Cerebellar cortex (tissue), 1 donor: ENCODE measurements at places on chromosomes 3 and 15.
A peak's percentile ranks its signal among the peaks of the same experiment; 100 is the strongest.

GRCh38 chr3:138657508-138657907 is 48.9 kb downstream of the FAIM start:
- no peak for DNase-seq

- DNase-seq: peak; percentile 78
Observed at GRCh38 chr15:27705056-27705455, 394.1 kb downstream of the OCA2 start.

DNA sequence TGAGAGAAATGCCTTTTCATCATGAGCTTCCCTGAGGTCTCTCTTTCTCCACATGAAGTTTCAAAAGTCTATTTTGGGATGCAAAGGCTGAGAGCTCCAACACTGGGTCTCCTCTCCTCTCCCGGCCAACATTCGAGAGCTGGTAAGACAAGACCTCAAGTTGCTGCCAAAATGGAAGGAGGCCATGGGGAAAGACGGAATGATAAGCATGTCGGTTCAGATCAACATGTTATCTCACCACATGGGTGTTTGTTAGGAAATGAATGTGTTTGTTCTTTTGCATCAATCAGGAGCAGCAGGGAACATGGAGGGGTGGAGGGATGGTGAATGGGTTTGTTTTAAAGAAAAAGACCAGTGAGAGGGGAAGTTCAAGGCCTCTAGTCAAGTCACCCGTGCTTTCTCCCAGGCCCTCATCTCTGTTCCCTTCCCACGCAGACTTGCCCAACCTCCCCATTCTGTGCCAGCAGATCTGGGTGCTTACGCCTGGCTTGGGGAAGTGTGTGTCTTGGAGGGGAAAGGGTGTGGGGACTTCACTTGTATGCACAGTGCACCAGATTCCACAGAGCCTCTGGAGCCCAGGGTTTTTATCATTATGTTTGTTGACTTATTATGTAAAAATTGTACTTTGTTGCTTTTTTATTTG is 23.5 kb upstream of the ATP10A start:
- DNase-seq: no peak

DNA sequence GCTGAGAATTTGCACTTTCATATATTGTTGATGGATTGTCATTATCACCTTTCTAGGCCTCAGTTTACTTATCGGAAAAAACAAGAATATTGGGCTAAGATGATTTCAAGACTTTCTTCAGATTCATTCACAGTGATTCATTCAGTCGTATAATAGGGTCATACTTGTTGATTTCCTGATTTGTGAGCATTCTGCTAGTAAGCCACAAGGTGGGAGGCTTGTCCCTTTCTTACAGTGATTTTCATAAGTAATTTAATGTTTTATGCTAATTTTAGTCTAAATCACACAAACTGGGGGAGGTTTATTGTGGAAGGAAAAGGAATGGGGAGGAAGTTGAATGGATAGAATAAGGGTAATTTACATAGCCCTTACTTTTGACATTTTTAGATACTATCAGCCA is 126.8 kb upstream of the GOLGA6L4 start:
- peak; percentile 3 for DNase-seq

DNA sequence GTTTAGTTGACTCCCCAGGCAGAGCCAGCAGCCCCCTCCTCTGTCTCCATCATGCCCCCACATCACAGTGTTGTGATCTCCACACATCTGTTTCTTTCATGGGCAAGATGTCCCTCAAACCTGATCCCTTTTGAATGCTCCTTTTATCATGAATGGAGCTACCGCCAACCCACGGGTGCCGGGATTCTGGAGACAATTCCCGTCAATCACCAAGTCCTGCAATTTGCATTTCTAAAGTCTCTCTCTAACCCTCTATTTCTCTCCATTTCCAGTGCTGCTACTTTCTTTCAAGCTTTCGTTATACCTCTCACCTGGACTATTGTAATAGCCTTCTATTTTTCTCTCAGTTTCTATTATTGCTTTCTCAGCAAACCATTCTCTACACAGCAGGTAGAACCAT is 89.7 kb upstream of the CCNL1 start:
- DNase-seq: no peak

DNA sequence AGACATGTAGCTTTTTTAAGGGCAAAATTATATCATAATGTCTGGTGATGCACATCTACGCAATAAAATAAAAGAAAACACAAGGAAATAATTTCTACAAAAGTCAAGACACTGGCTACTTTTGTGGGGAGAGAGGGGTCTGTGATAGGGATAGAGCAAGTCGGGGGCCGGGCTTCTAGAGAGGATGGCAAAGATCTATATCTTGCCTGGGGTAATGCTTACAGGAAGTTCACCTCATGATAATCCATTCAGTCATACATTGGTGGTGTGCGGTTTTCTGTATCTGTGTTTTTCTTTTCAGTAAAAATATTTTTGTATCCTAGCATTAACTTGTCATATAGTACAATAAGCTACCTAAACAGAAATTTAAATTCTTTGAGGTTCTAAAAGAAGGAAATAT is 178.8 kb downstream of the ARRDC4 start:
- no peak for DNase-seq

- DNase-seq: no peak
Observed at GRCh38 chr3:31859245-31859644, 121.8 kb downstream of the OSBPL10 start.

- no peak for DNase-seq
Observed at GRCh38 chr3:53193466-53194209, 32.6 kb downstream of the PRKCD start.

GRCh38 chr3:24191801-24192403 is 246.8 kb downstream of the NR1D2 start:
- no peak for DNase-seq

GRCh38 chr3:187832202-187832601 is 86.9 kb upstream of the BCL6 start:
- no peak for DNase-seq

GRCh38 chr3:24853685-24854490 is 359.2 kb upstream of the THRB start:
- no peak for DNase-seq

- DNase-seq: no peak
Observed at GRCh38 chr3:126433496-126434263, 39.0 kb downstream of the CFAP100 start.

GRCh38 chr3:167886690-167887089 is 151.2 kb downstream of the SERPINI1 start:
- no peak for DNase-seq

DNA sequence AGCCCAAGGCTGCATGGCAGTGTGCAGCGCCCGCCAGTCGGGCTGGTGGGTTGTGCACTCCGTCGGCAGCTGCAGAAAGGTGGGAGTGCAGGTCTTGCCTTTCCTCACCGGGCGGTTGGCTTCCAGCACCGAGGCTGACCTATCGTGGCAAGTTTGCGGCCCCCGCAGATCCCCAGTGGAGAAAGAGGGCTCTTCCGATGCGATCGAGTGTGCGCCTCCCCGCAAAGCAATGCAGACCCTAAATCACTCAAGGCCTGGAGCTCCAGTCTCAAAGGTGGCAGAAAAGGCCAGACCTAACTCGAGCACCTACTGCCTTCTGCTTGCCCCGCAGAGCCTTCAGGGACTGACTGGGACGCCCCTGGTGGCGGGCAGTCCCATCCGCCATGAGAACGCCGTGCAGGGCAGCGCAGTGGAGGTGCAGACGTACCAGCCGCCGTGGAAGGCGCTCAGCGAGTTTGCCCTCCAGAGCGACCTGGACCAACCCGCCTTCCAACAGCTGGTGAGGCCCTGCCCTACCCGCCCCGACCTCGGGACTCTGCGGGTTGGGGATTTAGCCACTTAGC is 4.3 kb downstream of the ISL2 start:
- DNase-seq: no peak

DNA sequence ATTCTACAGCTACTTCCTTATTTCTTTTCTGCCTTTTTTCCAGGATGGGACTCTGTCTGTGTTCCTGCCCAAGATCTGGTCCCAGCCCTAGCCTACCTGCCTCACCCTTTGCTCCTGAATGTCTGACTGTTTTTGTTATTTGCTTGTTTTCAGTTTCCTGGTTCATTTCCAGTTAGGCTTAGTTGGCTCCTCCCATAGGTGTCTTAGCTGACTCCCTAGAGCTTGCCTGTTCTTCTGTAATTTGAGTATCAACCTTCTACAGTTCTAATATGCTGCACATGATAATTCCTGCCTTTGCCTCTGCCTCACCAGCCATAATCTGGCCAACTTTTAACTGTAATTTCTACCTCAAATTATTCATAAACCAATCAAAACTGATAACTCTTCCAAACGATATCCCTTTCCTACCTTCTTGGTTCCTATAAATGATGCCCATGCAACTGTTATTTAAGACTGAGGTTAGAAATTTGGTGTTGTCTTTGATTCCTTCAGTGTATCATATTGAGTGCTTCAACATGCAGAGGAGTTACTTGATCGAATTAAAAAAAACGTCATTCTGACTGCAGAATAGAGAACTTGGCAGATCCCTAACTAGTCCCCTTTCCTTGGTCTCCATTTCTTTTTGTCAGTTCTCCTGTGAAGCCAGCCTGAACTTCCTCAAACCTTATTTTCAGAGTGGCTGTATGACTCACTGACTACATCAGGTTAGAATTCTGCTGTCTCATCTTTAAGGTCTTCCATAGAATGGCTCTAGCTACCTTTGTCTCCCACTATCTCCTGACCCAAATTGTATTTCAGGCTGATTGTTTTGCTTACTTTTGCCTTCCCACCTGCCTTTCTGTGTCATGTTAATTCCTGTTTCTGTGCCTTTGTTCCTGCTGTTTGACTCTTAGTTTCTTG is 8.4 kb downstream of the GOLM2 start:
- DNase-seq: no peak

DNA sequence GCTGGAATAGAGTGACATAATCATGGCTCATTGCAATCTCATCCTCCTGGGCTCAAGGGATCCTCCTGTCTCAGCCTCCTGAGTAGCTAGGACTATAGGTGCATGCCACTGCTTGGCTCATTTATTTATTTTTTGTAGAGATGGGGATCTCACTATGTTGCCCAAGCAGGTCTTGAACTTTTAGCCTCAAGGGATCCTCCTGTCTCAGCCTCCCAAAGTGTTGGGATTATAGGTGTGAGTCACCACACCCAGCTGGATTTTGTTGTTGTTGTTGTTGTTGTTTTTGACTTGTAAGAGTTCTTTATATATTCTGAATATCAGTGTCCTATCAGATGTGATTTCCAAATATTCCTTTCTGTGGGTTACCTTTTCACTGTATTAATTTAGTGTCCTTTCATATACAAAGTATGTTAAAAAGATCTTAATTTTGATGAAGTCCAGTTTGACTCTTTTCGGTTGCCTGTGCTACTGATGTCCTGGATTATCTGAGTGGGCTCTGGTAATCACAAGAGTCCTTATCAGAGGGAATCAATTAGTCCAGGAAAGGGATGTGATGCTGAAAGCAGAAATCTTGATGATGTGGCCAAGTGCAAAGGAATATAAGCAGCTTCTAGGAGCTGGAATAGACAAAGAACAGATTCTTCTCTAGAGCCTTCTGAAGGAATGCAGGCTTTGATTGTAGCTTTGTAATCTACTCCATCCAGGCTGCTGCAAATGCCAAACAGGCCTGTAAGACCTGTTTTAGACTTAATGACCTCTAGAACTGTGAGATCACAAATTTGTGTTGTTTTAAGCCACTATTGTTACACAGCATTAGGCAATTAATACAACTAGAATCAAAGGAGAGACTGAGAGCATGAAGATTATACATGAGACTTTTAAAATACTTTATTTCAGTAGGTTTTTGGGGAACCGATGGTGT is 30.2 kb downstream of the NCK1 start:
- DNase-seq: no peak

GRCh38 chr3:177441813-177442646 is 244.7 kb upstream of the TBL1XR1 start:
- peak; percentile 63 for DNase-seq

DNA sequence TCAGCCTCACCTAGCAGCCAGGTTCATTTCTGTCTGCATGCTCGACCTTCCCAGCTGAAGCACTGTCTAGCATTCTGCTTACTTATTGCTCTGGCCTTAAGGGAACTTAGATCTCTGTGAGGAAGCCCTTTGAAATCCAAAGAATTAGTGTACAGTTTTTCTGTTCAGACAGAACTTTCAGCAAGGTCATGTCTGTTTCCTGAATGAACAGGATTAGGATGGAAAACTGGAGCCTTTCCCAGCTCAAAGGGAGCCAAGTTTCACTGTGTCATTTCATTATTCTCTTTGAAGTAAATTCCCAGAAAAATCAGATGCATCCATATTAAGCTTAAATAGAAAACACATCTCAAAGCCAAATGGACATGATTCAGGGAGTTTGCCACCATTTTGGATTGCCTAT is 457.3 kb upstream of the KCNMB2 start:
- peak; percentile 65 for DNase-seq

GRCh38 chr15:101651554-101652097 is 555 bp downstream of the TM2D3 start:
- DNase-seq: peak; percentile 47

DNA sequence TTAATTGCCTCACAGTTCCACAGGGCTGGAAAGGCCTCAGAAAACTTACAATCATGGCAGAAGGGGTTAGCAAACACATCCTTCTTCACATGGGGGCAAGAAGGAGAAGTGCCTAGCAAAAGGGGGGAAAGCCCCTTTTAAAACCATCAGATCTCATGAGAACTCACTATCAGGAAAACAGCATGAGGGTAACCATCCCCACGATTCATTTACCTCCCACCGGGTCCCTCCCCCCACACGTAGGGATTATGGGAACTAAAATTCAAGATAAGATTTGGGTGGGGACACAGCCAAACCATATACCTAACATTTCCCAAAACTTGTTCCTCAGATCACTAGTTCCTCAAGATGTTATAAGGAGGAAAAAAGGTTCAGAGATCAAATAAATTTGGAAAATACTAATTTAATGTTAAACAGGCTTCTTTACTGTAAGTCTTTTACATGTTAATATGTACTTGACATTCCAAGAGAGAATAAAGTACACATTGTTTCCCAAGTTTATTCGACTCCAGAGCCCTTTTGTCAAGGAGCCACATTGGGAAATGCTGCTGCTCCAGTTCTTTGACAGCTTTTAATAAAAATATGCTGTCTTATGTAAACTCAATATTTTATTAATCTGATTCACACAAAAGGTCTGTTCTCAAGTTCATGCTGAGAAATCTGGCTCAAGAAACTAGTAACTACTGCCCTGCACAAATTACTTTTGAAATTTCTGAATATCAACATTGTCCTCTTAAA is 17.8 kb downstream of the HERC1 start:
- DNase-seq: no peak

DNA sequence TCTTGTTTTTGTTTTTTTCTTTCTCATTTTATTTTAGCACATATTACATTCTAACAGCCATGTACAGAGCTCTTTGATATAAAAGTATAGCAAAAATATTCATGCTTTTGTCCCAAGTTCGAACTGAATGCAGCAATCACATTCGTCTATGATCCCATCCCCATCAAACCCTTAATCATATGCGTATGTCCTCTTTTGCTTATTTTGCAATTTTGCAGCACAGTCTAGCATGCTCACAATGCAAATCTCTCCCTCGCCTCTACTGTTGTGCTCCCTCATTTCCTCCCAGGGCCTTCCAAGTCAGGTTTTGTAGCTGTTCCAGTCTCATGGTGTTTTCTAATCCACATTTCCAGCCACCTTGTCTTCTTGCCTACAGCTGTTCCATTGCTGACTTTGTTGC is 144.6 kb upstream of the VEPH1 start:
- no peak for DNase-seq

DNA sequence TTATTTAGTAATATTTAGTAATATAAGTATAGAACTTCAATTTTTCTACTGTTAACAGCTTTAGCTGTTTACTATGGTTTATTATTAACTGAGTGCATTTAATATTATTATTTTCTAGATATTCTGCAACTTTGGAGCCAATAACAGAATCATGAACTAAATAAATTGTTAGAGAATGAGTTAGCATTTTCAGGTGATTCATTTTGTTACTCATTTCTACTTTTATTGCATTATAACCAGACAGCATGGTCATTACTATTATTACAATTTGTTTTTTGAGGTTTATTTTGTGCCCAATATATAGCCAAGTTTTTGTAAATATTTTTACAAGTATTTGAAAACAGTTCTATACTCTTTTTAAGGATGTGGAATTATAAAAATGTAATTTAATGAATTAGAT is 279.6 kb downstream of the SQOR start:
- no peak for DNase-seq
